ENCODE measurements at places on chromosomes 4 and X.

- no peak for DNase-seq
Measured at GRCh38 chrX:113929004-113929403, 654.9 kb upstream of the HTR2C start.

DNA sequence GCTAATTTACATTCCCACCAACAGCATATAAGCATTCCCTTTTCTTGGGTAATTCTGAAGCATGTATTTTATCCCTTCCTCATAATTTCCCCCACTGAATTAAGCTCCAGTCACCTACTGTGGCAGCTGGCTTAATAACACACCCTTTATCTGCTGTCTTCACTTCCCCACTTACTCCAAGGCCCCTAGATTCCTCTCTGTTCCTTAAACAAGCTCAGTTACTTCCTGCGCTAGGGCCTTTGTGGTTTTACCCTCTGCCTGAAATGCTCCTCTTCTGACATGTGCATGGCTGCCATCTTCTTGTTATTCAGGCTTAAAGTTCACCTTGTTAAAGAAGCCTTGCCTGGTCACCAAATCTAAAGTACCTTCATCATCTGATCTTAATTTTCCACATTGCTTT lies 47.2 kb upstream of the RPS6KA3 start:
- no peak for DNase-seq

GRCh38 chrX:20685652-20686051 lies 418.9 kb upstream of the RPS6KA3 start:
- DNase-seq, result no peak

DNA sequence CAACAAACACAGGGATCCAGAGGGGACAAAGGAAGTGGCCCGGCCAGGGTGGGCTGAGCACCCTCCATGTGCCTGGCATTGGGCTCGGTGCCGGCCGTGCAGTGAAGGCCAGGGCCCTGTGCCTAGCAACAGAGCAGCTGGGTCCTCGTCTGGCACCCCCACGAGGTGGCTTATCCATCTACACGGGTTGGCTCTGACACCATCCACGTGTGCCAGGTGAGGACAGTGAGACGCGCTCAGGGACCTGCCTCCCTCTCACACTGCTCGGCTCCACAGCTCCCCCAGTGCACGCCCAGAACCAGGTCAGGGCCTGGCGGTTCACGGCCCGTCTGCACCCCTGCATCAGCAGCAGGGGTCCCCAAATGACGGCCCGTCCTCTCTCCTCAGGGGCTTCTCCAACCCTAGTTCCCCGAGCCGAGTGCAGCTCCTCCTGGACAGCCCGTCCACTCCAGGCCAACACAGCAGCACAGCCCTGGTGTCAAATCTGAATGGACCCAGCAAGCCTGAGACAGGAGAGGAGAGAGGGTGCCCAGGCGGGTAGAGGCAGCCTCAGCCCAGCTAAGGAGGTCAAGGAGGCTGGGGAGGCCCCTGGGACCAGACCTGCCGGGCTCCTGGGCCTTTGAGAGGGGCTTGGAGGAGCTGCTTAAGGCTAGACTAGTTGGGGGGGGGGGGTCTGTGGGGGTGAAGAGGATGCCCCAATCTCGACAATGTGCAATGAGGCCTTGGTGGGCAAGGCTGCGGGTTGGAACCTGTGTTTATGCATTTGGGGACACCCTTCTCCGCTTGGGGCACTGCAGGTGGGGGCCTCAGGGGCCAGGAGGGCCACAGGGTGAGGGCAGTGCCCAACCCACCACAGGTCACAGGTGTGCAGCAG lies 113.6 kb downstream of the FAM53A start:
- no peak for DNase-seq

DNA sequence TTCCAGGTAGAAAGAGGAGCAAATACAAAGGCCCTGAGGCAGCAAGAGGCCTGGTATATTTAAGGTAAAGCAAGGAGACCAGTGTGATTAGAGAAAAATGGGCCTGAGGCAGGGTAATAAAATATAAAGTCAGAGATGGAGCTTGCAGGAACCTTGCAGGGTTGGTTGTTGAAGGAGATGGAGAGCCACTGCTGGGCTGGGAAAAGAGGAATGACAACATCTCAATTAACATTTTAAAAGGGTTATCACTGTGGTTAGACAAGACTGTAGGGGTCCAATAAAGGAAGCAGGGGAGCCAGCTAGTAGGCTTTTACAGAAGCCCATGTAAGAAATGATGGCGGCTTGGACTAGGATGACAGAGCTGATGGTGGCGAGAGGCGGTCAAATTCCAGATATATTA lies 205.5 kb upstream of the MBNL3 start:
- no peak for DNase-seq

- no peak for DNase-seq
Measured at GRCh38 chrX:106626789-106627188, 15.0 kb downstream of the RADX start.
